ENCODE measurements at places on chromosomes 1 and 21.

DNA sequence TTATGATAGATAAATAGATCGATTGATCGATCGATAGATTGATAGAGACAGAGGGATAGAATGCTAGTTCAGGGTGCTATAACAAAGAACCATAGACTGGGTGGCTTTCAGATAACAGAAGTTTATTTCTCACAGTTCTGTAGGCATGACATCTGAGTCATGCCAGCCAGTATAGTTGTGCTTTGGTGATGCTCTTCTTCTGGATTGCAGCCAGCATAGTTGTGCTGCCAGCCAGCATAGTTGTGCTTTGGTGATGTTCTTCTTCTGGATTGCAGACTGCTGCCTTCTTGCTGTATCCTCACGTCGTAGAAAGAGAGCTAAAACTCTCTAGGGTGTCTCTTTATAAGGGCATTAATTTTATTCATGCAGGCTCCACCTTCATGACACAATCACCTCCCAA is 860.8 kb downstream of the BRINP3 start:
- no peak for DNase-seq

GRCh38 chr1:206039046-206039973 is 13.7 kb upstream of the RHEX start:
- DNase-seq: no peak

GRCh38 chr1:6421266-6421665 is 1.5 kb upstream of the HES2 start:
- DNase-seq: no peak

DNA sequence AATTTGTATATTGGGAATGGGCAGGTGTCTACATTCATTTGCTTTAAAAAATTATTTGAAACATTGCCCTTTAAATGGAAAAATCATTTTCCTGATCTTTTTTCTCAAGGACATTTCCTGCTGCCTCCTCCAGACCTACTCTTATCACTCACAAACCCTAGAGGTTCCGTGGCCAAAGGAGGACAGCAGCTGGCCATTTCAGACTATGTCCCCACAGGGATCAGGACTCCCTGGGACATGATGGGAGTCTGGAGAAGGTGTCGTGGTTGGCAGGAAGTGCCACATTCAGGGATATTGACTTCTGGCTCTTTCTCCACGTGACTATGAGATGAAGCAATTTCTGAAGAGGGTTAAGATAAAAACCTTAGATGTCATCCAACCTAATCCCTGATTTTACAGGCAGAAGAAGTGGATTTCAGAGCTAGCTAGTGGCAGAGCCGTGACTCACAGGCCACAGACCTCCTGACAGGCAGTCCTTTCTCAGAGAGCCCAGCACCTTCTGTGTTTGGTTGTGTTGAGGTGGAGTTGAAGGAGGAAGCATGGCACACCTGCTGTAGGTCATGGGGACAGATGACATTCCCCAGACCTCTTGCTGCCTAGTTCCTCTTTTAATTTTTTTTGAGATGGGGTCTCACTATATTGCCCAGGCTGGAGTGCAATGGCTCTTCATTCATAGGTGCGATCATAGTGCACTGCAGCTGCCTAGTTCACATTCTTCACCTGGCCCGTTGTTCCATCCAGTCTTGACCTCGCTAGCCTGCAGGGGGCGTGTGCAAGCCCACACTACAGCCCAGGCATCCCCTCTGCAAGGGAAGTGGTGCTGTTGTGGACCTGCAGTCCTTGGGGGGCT is 25.5 kb upstream of the IL10 start:
- DNase-seq: no peak

GRCh38 chr1:175887521-175887920 is 144.1 kb upstream of the TNR start:
- no peak for DNase-seq

GRCh38 chr1:96756789-96757188 is 35.2 kb downstream of the PTBP2 start:
- DNase-seq: no peak

DNA sequence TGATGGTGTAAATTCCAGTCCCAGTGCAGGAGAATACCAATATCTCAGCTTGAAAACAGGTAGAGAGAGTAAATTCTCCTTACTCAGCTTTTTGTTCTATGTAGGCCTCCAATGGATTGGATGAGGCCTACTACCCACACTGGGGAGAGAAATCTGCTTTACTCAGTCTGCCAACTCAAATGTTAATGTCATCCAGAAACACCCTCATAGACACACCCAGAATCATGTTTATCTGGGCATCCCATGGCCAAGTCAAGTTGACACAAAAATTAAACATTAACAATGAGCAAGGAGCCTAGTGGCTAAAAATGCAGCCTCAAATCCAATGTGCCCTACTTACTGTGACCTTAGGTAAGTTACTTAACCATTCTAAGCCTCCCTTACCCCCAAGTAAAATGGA is 6.9 kb upstream of the HLX start:
- DNase-seq: no peak

GRCh38 chr1:115411371-115412063 is 73.5 kb upstream of the NGF start:
- no peak for DNase-seq

DNA sequence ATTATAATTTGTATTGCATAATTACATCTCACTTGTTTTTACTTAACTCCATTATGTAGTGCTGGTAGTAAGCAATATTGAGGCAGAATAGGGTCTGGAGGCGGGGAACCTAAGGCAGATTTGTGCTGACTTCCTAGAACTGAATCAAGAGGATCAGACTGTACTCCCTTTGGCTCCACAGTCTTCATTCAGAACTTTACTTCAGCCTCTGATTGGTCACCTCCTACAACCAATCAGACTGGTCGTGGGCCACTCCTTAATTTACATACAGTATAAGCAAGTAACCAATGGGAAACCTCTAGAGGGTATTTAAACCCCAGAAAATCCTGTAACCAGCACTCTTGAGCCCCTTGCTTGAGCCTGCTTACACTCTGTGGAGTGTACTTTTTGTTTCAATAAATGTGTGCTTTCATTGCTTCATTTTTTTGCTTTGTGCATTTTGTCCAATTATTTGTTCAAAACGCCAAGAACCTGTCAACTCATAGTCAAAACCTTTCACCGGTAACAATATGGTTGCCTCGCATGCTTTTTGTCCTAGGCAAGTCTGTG is 31.6 kb downstream of the ZBTB8OS start:
- no peak for DNase-seq

DNA sequence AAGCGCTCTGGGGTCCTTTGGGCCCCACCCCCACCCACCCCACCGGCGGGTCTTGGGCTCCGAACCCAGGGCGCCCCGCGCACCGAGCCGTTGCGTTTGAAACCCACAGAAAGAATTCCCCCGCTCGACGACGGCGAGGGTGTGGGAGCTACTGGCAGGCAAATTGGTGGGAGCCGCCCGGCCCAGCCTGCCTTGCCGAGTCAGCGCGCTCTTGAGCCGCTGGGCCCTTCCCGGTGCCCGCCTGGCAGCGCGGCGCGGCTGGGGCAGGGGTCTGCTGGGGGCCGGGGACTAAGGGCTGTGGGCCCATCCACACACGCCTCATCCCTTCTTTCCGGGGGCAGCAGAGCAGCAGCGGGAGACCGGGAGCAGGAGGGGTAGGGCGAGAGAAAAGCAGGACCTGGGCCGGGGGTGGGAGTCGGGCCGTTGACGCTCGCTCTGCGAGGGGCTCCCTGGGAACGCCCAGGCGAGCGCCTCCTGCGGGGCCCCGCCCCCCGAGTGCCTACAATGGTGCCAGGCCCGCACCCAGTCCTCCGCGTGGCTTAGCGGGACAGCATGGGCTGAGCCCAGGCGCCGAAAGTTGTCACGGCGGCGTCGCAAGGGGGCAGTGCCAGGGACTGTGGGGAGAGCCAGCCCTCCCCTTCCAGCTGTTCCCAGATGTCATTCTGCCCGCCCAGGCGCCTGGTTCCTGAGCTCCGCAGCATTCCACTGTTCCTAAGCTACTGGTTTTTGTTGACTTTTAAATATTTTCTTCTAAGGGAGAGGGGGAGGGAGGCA is at the start of gene C1orf94:
TSS of gene C1orf94 (plus strand) at position 78 of the 774 bp plus-strand sequence. CDS start 883 bp downstream, outside the sequence.
- no peak for DNase-seq

DNA sequence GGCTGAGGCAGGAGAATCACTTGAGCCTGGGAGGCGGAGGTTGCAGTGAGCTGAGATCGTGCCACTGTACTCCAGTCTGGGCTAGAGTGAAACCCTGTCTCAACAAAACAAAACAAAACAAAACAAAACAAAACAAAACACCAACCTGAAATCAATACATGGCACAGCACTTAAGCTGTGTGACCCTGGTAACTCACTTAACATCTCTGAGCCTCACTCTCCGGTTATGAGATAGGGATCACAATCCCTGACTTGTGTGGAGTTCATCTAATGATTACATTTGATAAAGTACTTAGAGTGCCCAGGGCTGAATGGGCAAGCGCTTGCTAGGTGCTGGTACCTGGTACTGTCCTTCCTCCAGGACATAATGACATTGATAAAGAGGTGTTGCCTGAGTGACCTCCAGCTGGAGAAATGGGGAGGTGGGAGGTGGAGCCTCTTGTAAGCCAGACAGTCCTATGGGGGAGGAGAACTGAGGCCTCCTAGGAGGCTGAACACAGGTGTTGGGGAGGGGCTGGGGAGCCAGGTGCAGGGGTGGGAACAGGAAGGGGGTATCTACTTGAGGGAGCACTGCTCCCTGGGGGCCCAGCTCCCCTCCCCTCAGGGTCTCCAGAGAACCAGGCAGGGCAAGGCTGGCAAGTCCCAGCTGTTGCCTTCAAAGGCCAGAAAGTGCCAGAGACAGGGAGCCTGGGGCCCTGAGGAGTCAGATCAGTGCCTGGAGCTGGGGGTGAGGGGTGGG is 17.9 kb downstream of the FOXO6 start:
- DNase-seq: no peak

GRCh38 chr21:45256912-45257672 is 30.6 kb downstream of the POFUT2 start:
- no peak for DNase-seq

DNA sequence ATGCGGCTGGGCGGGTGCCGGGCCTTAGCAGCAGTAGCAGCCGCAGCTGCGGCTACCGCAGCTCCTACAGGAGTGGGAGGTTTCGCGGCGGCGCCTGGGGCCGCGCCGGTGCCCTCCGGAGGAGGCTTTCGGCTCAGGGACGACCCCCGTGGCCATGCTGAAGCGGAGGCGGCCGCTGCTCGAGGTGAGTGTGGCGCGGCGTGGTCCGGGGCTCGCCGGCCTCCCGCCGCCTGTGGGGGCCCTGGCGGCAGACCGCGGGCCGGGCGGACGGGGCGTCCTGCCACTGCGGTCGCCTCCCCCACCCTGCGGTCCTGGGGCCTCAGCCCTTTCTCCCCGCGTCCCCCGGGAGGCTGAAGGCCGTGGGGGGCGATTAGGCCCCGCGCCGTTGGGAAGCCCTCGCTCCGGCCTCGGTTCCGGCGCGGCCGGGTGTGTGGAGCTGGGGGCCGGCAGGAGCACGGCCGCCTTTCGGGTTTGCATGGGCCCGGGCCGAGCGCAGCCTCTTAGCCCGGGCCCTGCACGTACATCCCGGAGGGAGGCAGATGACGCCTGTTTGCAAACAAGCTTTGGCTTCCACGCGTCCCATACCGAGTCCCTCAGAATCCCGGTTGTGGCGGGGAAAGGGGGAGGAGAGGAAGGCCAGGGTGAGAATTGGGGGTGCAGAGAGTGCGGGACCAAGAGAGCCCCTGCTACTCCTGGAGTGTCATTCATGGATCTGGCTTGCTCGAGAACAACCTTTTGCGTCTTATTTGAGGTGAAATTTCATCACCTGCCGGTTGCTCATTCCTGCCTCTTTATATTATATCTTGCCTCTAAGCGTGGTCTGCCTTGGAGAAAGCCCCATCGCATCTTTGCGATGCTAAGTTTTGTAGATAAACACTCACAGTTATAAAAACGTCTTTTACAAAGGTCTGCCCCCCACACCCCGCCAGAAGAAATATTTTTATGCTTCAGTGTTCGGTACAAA is 613 bp downstream of the ZFYVE9 start:
- DNase-seq: peak; percentile 41

DNA sequence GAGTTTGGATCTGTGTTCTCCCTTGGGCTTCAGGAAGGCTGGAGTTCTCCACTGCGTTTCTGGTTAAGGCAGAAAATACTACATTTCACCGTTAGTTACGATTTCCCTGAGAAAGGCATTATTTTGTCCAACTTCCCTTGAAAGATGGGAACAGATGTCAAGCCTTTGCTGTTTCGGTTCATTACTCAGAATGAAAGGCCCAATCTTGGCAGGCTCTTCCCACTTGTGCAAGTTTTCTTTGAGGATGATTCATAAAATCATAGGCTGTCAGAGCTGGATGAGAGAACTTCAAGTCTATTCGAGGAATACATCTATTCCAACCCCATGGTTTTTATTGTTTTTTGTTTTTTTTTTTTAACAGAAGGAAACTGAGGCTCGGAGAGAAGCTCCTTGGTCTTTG is 205.2 kb downstream of the GRIK3 start:
- DNase-seq: no peak

- DNase-seq: no peak
Measured at GRCh38 chr1:89444791-89445190, 79.8 kb upstream of the LRRC8B start.

DNA sequence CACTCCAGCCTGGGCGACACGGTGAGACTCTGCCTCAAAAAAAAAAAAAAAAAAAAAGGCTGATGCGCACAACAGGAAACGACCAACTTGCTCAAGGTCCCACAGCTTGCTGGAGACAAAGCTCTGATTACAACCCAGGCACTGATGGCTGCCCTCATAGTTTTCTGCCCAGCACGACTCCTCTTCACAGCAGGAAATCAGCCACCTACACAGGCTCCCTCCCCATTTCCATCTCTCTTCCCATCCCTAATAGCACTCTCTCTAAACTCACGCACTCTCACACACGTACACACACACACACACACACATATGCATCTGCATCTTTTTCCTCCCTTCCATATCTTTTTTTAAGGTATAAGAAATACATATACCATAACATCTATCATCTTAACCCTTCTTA is 153.5 kb upstream of the SOD1 start:
- no peak for DNase-seq

DNA sequence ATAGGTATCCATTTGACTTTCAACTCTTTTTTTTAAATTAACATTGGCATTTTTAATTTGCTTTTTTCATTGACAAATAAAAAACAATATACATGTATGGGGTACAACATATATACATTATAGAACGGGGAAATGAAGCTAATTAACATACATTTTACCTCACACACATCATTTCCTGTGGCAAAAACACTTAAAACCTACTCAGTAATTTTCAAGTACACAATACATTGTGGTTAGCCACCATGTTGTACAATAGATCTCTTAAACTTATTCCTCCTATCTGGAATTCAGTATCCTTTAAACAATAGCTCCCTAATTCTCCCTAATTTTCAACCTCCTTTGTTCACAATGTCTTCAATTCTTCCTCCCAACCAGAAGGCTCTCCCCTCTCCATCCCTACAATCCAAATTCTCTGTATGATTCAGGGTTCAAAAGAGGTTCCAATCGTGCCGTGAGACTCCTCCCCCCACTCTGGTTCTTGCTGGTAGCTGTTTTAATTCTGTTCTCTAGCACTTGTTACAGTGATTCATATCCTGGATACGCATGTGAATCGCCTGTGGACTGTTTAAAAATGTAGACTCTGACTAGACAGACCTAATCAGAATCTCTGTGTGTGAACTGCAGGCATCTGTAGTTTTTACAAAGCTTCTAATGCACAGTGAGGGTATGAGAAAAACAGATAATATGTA is 87.6 kb upstream of the DUSP10 start:
- DNase-seq: no peak

DNA sequence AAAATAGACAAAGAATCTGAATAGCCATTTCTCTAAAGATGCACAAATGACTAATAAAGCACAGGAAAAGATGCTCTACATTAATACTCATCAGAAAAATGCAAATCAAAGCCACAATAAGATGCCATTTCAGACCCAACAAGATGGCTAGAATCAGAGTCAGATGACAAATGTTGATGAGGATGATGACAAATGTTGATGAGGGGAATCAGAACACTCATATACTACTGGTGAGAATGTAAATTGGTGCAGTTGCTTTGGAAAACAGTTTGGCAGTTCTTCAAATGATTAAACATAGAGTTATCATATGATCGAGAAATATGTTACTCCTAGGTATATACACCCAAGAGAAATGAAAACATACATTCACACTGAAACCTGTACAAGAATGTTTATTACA is 33.9 kb downstream of the LRRC40 start:
- DNase-seq: no peak
